Activated CD4-positive, CD25-positive, alpha-beta regulatory T cell treated with anti-CD3 and anti-CD28 coated beads, Interleukin-2, amount 50 U/mL, for 16 hours (primary cell): ENCODE measurements at places on chromosomes 16 and 17.

DNA sequence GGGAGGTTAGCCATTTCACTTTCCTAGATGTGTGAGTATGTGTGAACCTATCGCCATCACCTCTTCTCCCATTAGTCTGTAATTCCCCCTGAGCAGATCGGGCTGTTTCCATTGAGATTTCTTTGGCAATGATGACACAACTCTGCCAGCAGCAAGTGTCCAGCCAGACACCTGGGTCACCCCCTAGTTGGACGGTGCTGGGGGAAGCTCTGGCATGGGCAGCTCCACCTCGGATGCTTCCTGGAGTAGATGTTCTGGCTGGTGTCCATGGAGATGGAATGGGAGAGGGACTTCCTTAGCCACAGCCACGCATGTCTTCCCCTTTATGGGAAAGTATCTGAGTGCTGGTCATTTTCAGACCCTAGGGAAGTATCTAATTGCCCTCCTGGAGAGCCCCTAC lies 247.9 kb upstream of the RPL38 start:
- DNase-seq: no peak

- no peak for DNase-seq
Measured at GRCh38 chr17:66677201-66677981, 157.5 kb upstream of the CACNG5 start.

GRCh38 chr16:81987706-81988105 lies 23.6 kb downstream of the SDR42E1 start:
- DNase-seq: no peak

GRCh38 chr17:66540131-66540781 lies 237.8 kb downstream of the PRKCA start:
- DNase-seq: no peak

- no peak for DNase-seq
Measured at GRCh38 chr17:80861418-80861815, 130.2 kb upstream of the CHMP6 start.

DNA sequence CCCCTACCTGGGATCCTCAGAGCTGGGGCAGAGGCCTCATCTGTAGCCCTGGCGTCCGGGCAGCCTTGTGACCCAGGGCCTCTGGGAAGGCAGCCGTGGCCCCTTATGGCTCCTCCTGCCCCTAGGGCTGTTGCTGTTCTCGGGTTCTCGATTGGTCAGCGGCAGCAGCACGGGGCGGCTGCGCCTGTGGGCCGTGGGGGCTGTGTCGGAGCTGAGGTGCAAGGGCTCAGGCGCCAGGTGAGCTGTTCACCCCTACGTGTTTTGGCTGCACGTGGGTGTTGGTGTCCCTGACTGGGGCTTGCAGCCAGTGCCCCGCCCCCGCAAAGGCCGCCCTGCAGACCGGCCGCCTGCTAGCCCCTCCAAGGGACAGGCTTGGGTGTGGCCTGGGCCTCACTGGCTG lies 5.8 kb upstream of the RHOT2 start:
- DNase-seq: no peak

GRCh38 chr16:58963479-58963878 lies 229.4 kb upstream of the GOT2 start:
- no peak for DNase-seq

DNA sequence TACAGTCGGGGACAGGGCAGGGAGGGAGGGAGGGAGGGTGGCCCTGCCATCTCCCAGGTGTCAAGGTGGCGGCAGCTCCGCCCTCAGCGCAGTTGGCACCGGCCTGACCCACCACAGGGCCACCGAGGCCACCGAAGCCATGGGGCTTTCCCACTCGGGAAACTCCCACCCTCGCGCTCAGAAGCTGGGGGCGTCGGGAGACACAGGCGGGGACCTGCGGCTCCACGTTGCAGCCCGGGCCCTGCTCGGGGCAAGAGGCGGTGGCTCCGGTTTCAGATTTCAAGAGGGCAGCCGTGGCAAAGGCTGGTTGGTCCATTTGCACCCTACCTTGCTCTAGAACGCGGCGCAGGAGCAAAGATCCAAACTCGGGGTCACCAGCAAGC lies 544 bp downstream of the CYB561 start:
- DNase-seq: no peak

DNA sequence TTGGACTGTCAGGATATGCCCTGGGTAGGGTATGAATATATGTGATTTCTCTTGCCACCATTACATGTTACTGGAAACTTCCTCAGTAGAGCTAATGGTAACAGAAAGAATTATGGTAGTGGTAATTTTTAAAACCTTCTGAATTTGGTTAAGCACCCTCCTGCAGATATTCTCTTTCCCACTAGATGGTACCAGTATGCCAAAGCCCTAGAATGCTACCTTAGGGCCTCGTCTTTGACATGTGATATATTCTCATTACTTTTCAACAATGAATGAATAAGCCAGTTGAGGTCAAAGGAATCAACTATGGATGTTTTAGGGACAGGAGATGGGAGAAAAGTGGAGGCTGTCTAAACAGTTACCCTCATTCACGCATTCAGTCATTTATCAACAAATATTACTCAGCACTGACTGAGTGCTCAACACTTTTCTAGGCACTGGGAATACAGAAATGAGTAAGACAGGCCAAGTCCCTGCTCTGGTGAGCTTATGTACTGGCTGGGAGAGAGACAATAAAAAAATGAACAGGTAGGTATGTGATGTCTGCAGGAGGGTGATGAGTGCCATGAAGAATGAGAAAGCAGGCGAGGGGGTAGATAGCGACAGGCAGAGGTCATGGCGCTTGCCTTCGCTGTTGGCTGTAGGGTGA lies 14.7 kb downstream of the CDH13 start:
- no peak for DNase-seq

DNA sequence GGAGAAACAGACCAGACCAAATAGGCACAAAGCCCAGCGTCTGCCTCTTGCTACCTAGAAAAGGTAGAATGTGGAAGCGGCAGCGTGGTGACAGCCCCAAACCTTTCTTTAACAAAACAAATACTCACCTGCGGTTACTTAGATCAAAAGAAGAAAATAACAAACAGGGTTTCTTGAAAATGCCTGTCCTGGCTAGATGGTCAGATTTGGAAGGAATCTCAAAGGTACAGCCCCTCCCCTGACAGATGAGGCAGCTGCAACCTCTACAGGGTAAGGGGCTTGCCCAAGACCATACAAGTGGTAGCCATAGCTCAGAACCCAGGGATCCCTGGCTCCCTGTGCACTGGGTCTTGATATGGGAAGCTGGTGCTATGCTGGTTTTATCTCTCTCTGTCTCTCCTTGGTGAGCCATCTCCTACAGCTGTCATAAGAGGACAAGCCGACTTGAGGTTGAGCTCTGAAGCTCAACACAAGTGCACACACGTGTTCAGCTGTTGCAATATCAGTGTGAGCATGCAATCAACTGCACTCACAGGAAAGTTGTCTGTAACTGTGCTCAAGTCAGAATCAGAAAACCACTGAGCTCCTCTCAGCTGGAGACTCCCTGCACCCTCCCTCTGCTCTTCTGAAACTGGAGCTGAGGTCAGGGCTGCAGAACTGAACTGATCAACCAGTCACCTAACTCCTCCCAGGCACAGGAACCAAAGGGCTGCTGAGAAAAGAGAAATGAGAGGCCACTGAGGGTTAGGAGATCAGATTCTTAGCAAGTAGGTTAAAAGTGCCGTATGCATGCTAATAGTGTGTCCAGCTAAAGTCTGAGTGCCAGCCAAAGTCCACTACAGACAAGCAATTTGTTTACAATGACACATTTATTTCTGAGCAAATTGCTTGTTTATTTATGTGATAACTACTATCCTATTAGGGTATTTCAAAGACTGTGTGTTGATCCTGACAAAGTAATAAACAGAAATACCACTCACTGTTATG lies 6.1 kb upstream of the RNF157 start:
- DNase-seq: no peak

GRCh38 chr16:87499189-87499486 lies 6.3 kb upstream of the ZCCHC14 start:
- no peak for DNase-seq

- DNase-seq: no peak
Measured at GRCh38 chr17:76493505-76494167, 7.6 kb downstream of the RHBDF2 start.

DNA sequence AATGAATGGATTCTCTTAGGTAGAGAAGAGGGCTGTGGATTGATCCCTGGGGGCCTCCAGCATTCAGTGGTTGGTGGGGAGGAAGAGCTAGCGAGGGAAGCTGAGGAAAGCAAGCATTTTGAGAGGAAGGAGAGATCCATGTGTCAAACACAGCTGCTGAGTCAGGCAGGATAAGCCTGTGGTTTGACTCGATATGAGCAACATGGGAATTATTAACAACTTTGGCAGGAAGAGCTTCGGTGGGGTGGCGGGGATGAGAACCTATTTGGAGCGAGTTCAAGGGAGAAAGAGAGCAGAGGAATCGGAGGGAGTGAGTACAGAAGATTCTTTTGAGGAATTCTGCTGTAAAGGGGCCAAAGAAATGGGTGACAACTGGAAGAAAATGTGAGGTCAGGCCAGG lies 59.5 kb upstream of the CDC42EP4 start:
- DNase-seq: no peak

DNA sequence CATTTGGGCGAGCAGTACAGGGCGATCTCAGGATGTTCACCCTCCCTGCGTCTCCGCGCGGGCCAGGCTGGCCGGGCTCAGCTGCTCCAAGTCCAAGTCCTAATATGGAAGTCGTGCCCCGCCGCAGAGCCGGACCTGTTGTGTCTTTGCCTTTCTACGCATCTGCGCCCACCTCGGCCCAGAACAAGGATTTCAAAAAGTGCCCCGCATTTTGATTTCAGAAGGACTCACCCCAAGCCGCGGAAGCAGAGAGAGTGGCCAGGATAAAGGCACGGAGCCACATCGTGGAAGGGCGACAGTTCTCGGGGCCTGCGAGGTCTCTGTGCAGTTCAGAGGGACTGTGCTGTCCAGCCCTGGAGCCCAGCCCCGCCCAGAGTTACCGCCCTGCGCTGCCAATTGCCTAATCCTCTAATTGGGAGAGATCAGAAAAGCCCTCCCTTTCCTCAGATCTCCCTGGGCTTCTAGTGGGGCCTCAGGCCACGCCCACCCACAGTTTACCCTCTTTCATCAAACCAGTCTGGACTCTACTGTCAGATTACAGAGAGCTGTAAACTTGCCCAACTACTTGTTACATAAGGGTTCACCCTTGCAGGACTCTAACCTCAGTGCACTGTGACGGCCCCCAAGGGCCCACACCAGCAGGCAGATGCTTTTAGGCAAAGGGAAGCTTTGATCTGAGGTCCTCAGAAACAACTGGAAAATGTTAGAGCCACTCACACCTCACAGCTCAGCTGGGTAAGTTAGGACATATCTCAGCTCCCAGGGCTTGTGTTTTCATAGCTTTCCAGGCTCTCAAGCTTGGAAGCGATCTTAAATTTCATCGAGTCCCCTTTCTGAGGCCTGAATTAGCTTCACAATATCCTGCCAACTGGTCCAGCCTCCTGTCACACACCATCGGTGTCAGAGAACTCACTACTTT lies at the start of gene CES1:
Gene CES1 (minus strand): TSS at position 324 of the 919 bp plus-strand sequence. CDS start 41 bp downstream, at position 283.
- no peak for DNase-seq

DNA sequence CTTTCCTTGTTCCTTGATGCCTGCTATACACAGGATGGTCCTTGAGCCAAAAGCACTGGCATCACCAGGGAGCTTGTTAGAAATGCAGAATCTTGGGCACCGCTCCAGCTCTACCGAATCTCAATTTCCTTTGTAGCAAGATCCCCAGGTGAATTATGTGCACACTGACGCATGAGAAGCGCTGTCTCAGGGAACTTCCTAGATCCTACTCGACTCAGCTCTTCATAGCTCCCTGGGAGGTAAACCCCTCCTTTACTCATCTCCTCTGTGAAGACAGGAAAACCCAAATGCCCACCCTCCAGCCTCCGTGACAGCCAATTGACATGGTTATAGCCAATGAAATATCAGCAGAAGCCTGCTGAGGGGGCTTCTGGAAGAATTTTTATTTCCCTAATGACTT lies 4.1 kb downstream of the USP31 start:
- DNase-seq: no peak

DNA sequence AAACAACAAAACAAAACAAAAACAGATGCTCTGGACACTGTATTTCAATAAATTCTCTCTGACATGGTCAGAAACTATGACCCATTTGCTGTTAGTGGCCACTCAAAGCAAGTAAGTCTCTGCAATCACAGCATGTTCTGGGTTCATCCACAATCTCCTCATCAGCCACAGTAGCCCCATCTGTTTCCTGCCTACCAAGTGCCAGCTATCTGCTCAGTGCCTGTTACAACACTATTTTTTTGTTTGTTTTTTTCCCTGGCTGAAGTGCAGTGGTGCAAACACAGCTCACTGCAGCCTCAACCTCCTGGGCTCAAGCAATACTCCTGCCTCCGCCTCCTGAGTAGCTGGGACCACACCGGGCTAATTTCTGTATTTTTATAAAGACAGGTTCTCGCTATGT lies 137.9 kb downstream of the SOX9 start:
- DNase-seq: no peak

DNA sequence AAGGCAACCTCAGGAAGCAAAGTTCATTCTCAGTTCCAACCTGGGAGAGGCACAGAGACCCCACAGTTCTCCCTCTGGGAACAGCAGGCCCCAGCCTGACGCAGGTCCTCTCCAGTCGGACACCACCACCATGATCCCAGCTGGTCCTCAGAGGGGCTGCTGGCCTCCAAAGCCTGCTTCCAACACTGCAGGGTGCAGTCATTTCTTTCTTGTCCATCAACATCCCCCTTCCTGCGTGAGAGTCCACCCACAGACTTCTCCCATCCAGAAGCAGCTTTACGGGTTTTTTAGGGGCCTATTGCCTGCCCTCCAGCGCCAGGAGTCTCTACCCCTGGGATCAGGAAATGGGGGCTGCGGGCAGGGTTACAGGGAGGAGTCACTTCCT lies 29.3 kb upstream of the TNRC6C start:
- no peak for DNase-seq

DNA sequence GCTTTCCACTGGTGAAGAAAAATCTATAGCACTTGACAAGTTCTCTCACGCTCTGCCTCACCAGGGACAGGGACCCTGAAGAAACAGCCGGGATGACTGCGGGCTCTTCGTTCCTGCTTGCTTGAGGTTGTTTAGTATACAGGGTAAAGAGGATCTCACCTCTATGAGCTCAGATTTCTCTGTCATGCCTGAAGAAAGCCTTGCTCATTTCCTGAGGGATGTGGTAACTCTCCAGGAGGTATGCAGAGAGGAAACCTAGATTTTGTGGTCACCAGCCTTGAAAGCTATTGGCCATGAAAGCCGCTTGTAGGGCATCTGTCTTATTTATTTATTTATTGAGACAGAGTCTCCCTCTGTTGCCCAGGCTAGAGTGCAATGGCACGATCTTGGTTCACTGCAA lies 23.2 kb downstream of the USP43 start:
- DNase-seq: no peak

- DNase-seq: no peak
Measured at GRCh38 chr17:79993390-79994227, 42.1 kb downstream of the TBC1D16 start.

DNA sequence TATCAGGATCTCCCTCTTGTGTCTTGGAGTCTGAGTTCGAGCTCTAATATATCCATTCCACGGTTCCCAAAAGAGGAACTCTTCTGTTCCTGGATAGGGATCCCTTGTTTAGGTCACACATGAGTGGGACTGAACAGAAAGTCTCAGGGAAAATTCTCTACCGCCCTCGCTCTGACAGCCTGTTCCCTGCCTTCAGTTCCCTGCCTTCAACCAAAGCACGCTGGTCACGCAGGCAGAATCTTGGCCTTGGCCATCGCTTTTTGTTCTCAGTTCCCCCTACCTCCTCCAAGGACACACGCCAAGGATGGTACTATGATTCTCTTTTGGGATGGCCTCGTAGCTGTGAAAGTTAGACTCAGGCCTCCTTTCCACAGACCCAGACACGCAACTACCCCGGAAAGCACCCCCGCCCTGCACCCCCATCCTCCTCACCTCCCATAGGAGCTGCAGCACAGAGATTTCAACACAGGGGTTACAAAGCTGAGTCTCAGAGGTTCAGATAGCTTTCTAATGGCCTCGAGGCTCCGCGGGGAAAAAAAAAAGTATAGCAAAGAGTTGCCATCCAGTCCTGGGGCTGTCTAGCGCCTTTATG lies 1.5 kb upstream of the SHISA6 start:
- DNase-seq: no peak
